Stimulated activated CD8-positive, alpha-beta memory T cell treated with anti-CD3 and anti-CD28 coated beads, Interleukin-7, amount 100 ng/mL, for 1 hour (primary cell): ENCODE measurements at places on chromosomes 1 and 21.

- DNase-seq: no peak
Measured at GRCh38 chr1:235246022-235246948, 81.7 kb downstream of the ARID4B start.

DNA sequence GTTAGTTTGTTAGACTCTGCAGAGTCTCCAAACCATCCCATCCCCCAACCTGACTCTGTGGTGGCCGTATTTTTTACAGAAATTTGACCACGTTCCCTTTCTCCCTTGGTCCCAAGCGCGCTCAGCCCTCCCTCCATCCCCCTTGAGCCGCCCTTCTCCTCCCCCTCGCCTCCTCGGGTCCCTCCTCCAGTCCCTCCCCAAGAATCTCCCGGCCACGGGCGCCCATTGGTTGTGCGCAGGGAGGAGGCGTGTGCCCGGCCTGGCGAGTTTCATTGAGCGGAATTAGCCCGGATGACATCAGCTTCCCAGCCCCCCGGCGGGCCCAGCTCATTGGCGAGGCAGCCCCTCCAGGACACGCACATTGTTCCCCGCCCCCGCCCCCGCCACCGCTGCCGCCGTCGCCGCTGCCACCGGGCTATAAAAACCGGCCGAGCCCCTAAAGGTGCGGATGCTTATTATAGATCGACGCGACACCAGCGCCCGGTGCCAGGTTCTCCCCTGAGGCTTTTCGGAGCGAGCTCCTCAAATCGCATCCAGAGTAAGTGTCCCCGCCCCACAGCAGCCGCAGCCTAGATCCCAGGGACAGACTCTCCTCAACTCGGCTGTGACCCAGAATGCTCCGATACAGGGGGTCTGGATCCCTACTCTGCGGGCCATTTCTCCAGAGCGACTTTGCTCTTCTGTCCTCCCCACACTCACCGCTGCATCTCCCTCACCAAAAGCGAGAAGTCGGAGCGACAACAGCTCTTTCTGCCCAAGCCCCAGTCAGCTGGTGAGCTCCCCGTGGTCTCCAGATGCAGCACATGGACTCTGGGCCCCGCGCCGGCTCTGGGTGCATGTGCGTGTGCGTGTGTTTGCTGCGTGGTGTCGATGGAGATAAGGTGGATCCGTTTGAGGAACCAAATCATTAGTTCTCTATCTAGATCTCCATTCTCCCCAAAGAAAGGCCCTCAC, at the start of gene OLIG2:
Gene OLIG2 (plus strand): TSS at position 447 of the 954 bp plus-strand sequence. CDS start 928 bp downstream, outside the sequence.
- no peak for DNase-seq

DNA sequence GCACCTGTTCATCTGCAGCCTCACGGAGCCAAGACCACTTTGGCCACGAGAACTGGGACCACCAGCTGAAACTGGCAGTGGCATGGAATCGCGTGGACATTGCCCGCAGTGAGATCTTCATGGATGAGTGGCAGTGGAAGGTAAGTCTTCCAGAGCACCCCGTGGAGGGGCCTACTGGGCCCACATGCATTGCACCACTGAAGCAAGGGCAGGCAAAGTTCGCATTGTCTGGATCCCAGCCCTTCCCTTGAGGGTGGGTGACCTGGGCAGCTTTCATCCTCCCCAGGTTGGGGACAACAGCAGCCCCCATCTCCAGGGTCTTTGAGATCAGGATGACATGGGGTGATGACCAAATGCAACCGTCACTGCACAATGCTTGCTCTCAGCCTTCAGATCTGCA, 37.5 kb downstream of the TRPM2 start:
- DNase-seq: no peak

DNA sequence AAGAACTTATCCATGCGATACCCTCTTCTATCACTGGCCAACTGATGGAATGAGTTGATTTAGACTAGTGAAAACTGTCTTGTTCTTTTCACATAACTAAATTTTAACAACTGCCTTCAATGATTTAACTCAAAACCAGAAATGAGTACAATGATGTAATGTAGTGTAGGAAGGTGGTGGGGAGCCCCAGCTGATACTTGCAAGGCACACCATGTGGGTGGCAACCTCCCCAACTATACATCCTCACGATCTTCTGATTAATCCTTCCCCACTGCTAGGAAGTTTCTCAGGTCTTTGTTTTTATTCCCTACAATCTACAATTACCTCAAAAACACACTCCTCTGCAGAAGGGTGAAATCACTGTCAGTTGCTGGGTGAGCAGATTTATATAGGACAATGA, 100.7 kb downstream of the KCTD3 start:
- DNase-seq: no peak
